ENCODE measurements at places on chromosomes 6 and 20.

DNA sequence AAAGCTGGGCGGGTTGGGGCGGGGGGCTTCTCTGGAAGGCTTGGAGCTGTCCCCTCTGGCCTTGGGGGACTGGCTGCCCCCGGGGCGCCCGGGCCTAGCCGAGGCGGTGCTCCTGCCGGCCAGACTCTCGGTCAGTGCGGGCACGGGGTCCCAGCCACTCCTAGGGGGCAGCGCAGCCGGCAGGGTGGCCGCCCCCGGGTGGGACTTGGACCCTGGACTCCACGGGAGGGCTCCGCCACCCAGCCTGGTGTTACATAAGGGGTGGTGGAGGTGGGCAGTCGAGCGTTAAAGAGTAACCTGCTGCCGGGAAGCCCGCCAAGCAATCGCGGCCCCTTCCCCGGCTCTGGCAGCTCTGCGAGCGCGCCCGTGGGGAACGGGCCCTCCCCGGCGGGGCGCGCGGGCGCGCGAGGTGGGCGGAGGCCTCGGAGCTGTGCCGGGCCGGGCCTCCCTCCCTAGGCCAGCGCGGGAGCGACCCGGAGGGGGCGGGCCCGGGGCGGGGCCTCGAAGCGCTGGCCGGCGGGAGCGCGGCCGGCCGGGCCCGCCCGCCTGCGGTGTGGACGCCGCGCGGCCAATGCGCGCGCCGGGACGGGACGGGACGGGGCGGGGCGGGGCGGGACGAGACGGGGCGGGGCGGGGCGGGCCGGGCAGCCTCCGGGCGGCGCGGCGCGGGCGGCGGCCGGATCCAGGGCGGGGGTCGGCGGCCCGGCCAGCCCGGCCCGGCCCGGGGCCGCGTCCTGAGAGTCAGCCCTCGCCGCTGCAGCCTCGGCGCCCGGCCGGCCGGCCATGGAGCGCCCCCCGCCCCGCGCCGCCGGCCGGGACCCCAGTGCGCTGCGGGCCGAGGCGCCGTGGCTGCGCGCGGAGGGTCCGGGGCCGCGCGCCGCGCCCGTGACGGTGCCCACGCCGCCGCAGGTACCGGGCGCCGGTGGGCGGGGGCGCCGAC is at the start of gene SLC2A4RG:
SLC2A4RG (plus strand) TSS at position 647 of the 940 bp plus-strand sequence; CDS start at position 784, 137 bp downstream.
- DNase-seq: peak; percentile 100

DNA sequence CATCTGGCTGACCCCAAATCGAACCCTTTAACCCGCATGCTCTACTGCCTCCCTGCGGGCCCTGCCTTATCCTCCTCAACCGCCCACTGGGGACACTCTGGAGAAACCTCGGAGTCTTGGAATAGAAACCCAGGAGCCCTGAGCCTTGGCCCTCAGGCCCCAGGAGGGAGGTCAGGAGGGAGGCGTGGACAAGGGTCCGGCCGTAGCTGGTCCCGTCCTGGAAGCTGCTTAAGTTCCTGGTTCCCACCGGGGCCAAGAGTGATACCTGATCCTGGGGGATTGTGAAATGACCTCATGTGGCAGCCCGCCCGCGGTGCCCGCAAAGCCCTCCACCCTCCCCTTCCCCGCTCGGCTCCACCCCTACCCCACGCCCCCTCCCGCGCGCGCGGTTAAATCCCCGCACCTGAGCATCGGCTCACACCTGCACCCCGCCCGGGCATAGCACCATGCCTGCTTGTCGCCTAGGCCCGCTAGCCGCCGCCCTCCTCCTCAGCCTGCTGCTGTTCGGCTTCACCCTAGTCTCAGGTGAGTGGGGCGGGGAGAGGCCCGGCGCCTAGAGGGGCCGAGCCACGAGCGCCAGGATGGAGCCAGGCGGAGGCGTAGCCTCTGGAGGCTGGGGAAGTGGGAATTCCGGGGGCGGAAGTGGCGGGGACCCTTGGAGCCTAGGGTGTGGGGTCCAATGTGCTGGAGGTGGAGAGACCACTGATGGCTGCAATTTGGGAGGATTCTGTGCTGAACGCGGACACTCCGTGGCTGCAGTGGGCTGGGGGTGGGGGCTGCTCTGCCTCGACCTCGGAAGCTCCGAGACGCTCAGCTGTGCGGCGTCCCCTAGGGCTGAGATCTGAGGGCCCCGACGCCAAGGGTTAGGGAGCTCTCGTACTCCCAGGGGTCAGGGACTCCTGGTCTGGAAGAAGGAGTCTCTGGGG is at the start of gene WFDC2:
WFDC2 (plus strand) TSS at position 418 of the 926 bp plus-strand sequence; CDS start at position 447, 29 bp downstream.
- DNase-seq: peak; percentile 75

- no peak for DNase-seq
These were observed 61.5 kb downstream of the JPH2 start for GRCh38 chr20:44125332-44126127.

- peak; percentile 6 for DNase-seq
These were observed 80.8 kb upstream of the EYS start for GRCh38 chr6:65787787-65788186.

GRCh38 chr6:103720393-103720792 is 1139.3 kb downstream of the HACE1 start:
- no peak for DNase-seq

Measured in H7 (cell line).